ENCODE measurements at places on chromosomes 12 and 14. TPM values are rescaled to one million over a fixed set of nuclear protein-coding genes. Genes with fewer than 3 reads are reported as not detected.

The C1QL4 gene
- total RNA-seq: not detected

The MEG3 gene
- 52.6 TPM for total RNA-seq

The SYCP3 gene
- not detected for total RNA-seq

The CNTN1 gene
- total RNA-seq: 1.4 TPM

The CCDC196 gene
- total RNA-seq: not detected

DNA sequence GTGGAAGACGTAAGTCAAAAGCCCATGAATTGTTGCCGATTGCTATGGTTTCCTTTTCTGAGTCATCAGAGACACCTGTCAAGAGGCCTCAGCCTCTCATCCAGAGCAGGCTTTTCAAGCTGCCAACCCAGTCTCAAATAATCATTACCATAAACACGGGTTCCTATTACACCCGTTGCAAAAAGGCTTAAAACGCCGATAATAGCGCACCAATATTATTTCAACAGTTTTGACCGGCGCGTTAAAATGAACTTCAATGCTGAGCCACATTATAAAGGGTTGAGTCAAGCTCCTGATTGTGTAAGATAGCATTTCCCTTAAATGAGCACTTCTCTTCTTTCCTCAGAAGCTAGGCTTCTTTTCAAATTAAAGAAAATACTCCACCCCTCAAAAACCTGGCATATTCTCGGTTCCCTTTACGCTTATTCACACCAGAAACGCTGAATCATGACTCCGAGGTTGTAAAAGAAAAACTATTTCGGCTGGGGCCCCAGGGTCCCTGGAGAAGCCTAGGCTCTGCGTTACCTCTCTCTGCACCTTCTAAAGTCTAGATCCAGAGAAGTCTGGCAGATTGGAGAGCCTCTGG is 1.4 kb downstream of the TMTC1 start:
- DNase-seq: no peak
- H3K36me3 ChIP-seq: no peaks in the 10 kb centered on the region
- peaks cover 44% of the 10 kb centered on the region for H3K4me1 ChIP-seq
- peak overlapping the region; percentile 75 for H3K4me3 ChIP-seq
- no peaks in the 10 kb centered on the region for H3K27me3 ChIP-seq

GRCh38 chr12:113519464-113520307 is 48.0 kb upstream of the LHX5 start:
- peaks cover 70% of the 10 kb centered on the region for H3K27me3 ChIP-seq
- no peak overlapping the region for H3K4me3 ChIP-seq
- H3K27ac ChIP-seq: no peak overlapping the region
- H3K36me3 ChIP-seq: no peaks in the 10 kb centered on the region

GRCh38 chr12:29614694-29615325 is 117.3 kb upstream of the OVCH1 start:
- H3K4me3 ChIP-seq: no peak overlapping the region
- H3K36me3 ChIP-seq: no peaks in the 10 kb centered on the region
- DNase-seq: no peak
- no peaks in the 10 kb centered on the region for H3K27me3 ChIP-seq
- no peak overlapping the region for H3K27ac ChIP-seq

GRCh38 chr12:49652921-49653520 is 29.7 kb downstream of the PRPF40B start:
- DNase-seq: no peak
- no peaks in the 10 kb centered on the region for H3K27me3 ChIP-seq
- peaks cover 3% of the 10 kb centered on the region for H3K36me3 ChIP-seq
- no peaks in the 10 kb centered on the region for H3K4me1 ChIP-seq

DNA sequence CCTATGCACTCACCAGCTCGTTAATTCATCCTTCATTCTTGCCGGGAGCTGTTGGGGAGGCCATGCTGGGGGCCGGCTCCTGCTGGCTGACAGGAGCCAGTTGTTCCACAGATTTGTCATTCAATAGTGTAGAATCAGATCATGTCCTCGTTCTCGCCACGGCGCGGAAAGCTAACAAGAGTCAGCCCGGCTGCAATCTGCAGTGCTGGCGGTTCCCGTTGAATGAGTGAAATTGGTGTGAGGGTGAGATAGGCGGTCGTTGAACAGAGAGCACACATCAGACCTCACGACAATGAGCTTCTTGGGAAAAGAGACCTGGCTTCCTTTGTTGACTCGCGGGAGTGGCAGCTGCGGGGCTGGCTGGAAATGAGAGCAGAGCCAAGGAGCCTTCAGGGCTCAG is 57.5 kb downstream of the KIF26A start:
- no peaks in the 10 kb centered on the region for H3K36me3 ChIP-seq
- H3K4me1 ChIP-seq: no peaks in the 10 kb centered on the region
- H3K27me3 ChIP-seq: no peaks in the 10 kb centered on the region
- no peak overlapping the region for H3K4me3 ChIP-seq
- DNase-seq: no peak

DNA sequence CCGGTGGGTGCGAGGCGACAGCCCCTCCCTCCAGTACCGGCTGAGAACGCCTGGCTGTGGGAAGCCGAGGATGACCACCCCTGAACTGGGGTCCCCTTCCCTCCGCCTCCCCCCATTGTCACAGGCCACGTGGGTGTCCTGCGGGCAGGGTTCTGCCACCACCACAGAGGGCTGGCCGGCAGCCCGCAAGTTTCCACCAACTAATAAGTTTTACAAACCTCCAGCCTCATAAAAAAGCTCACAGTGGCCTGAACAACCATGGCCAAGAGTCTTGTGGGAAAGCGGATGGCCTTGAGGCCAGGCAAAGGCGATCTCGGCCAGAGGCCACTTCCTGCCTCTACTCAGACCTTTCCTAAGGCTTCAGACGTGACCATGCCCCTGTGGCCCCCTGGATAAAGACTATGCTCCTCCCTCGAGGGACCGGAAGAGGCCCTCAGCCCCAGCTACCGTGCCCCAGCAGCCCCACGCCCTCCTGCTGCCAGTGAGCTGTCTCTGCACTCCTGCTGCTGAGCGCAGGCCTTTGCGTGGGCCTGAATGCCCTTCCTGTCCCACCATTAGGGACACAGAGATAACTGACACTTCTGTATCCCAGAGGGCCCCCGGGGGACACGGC is 46.1 kb upstream of the DLK1 start:
- peaks cover 17% of the 10 kb centered on the region for H3K4me1 ChIP-seq
- H3K4me3 ChIP-seq: no peak overlapping the region
- peak; percentile 66 for DNase-seq
- peak overlapping the region; percentile 63 for H3K27ac ChIP-seq
- no peaks in the 10 kb centered on the region for H3K36me3 ChIP-seq

- H3K27me3 ChIP-seq: no peaks in the 10 kb centered on the region
- no peak for DNase-seq
- no peak overlapping the region for H3K4me3 ChIP-seq
- H3K36me3 ChIP-seq: no peaks in the 10 kb centered on the region
- H3K27ac ChIP-seq: no peak overlapping the region
These were observed 43.5 kb downstream of the GTF2A1 start for GRCh38 chr14:81177225-81177624.

DNA sequence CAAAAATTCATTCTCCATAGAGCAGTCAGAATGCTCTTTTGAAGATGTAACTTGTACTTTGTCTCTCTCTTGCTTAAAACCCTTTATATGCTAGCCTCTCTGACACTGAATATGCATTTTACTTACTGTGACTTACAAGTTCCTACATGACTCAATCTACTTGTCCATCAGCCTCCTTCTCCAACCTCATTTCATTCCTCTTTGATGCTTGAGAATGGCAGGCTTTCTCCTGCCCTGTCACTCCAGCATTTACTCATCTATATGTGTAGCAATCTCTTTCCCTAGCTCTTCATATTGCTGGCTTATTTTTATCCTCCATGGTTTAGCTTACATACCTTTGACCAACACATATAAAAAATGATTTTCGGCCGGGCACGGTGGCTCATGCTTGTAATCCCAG is 561.9 kb downstream of the CCER1 start:
- H3K4me1 ChIP-seq: no peaks in the 10 kb centered on the region
- no peak overlapping the region for H3K4me3 ChIP-seq
- no peak overlapping the region for H3K27ac ChIP-seq
- H3K36me3 ChIP-seq: no peaks in the 10 kb centered on the region
- DNase-seq: no peak

- no peaks in the 10 kb centered on the region for H3K4me1 ChIP-seq
- H3K27ac ChIP-seq: no peak overlapping the region
- H3K4me3 ChIP-seq: no peak overlapping the region
- no peaks in the 10 kb centered on the region for H3K27me3 ChIP-seq
These were observed 23.3 kb downstream of the CHGA start for GRCh38 chr14:92945959-92946846.

DNA sequence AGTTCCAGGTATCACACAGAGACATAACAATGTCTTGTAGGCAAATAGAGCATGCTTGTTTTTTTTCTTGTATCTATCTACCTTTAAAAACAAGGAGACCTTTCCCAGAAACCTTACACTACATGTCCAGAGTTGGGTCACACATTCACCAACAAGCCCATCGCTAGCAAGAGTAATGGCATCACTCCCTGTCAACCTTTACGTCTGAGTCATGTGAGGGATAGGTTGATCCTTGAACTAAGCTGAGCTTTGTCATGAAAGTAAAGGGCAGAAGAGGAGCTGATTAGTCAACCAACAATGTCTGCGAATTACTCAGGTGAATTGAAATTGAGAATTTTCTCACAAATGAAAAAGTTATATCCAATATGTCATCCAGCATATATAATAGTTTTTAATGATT is 219.4 kb downstream of the CNTN1 start:
- no peak overlapping the region for H3K4me3 ChIP-seq
- no peak overlapping the region for H3K27ac ChIP-seq
- H3K4me1 ChIP-seq: no peaks in the 10 kb centered on the region
- no peaks in the 10 kb centered on the region for H3K27me3 ChIP-seq

DNA sequence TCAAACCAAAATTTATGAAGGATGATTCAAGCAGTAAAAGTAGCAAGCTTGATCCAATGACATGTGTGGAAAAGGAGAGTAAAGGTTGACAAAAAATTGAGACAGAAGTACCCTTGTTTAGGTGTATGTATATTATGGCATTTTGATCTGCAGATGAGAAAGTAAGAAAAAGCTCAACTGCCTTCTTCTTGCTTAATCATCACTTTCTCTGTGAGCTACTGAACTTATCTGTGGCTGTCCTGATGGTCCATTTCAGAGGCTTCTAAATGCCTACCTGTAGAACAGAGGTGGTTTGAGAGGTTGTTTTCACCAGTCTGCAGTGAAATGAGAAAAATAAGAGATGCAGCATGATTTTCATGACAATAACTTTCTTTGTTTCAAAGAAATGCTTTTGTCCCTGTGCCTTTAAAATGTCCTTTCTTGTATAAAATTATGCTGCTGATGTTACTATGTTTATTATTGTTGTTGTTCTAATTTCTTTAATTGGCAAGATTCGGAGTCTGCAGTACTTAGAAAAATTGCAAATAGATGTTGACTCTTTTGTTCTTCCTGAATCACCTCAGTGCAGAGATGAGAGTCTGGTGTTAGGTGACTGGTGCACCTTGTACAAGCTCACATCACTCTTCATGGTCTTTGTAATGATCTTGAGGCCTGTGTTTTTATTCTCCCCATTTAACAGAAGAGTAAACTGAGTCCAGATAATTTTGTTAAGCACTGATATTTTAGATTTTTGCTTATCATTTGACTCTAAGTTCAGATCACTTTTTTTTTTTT is 821.9 kb downstream of the VRK1 start:
- DNase-seq: no peak
- no peak overlapping the region for H3K27ac ChIP-seq
- no peaks in the 10 kb centered on the region for H3K4me1 ChIP-seq
- H3K4me3 ChIP-seq: no peak overlapping the region

- H3K4me1 ChIP-seq: peaks cover 45% of the 10 kb centered on the region
- no peak for DNase-seq
- H3K27ac ChIP-seq: peak overlapping the region; percentile 8
- no peaks in the 10 kb centered on the region for H3K36me3 ChIP-seq
These were observed 55.1 kb downstream of the IFT81 start for GRCh38 chr12:110179291-110179690.

GRCh38 chr12:76032043-76032981 is 736 bp upstream of the PHLDA1 start:
- H3K4me1 ChIP-seq: peaks cover 6% of the 10 kb centered on the region
- peak overlapping the region; percentile 88 for H3K27ac ChIP-seq
- H3K27me3 ChIP-seq: peaks cover 29% of the 10 kb centered on the region

GRCh38 chr12:1918081-1918883 is at the start of gene CACNA2D4:
CACNA2D4 (minus strand) TSS chr12:1918652; CDS start chr12:1918473, 179 bp downstream.
- H3K27me3 ChIP-seq: no peaks in the 10 kb centered on the region
- peaks cover 12% of the 10 kb centered on the region for H3K4me1 ChIP-seq
- H3K4me3 ChIP-seq: peak within 1 kb of the TSS; percentile 39
- H3K27ac ChIP-seq: no peak within 1 kb of the TSS
- DNase-seq: peak; percentile 49

DNA sequence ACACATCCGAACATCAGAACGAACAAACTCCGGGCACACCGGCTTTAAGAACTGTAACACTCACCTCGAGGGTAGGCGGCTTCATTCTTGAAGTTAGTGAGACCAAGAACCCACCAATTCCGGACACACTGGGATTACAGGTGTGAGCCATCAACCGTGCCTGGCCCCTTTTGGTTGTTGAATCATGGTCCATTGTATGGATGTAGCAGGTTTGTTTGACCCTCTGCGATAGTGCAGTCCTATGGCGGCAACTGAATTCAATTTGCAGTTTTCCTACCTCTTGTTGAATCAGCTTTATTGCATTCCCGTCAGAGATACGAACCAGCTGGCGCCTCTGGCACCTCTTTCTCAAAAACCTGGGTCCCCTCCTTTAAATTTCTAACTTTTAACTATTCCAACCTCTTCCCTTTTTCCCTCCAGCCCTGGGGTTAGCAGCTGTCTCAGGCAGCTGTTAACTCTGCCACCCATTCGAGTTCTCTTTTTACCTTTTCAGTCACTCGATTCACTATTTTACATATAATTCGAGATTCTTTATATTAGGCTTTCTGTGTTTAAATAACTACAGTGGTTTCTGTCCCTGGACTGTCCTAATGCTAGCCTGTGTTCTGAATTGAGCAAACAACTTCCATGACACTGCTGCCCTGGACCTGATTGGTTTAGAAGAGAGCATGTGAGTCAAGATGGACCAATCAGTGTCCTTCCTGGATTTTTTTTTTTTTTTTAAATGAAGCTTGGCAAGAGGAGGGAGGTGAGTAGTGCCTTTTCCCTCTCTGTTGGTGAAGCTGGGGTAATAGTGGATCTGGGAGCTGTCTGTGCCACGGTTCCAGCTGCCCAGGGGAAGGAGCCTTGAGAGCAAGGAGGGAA is 261.5 kb downstream of the PCNX1 start:
- no peaks in the 10 kb centered on the region for H3K4me1 ChIP-seq
- DNase-seq: no peak
- no peaks in the 10 kb centered on the region for H3K27me3 ChIP-seq
- H3K36me3 ChIP-seq: no peaks in the 10 kb centered on the region
- no peak overlapping the region for H3K27ac ChIP-seq
- H3K4me3 ChIP-seq: no peak overlapping the region

Measured in psoas muscle (tissue), 8 donors.